ENCODE measurements at places on chromosomes 5 and 9. TPM values are rescaled to one million over a fixed set of nuclear protein-coding genes. Genes with fewer than 3 reads are reported as not detected.

DNA sequence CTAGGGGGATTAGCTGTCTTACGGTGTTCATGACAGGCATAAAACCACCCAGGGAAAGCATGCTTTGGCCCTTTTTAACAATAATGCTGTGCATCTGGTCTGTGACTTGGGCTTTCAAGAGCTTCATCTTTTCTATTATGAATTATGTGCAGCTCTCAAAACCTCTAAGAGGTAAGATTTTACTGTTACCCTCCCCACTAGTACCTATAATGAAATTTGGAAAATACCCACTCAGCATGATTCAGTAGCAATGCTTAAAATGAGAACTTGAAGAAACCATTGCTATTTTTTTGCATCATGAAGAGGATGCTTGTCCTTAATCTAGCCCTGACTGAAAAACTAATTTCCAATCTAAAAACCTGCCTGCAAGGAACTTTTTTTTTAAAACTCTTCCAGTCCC, 5.8 kb upstream of the LHFPL2 start:
- H3K27me3 ChIP-seq, result no peaks in the 10 kb centered on the region
- DNase-seq, result no peak
- H3K4me1 ChIP-seq, result peaks cover 41% of the 10 kb centered on the region
- H3K27ac ChIP-seq, result peak overlapping the region; percentile 56

DNA sequence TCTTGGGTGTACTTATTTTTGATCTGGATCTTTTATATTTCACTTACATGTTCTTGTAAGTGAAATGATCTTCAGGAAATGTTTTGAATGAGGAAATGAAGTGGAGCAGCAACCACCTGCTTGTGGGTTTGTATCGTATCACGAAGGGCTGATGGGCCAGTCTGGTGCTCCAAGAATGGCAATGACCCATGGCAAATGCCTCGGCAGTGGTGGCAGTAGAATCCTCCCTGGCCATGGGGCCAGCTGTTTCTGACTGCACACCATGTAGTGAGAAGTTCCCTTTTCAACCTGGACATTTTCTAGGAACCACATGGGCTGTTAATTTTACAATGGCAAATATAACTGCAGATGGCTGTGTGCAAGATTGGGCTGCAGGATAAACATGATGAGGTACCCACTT, 29.9 kb downstream of the MAT2B start:
- peaks cover 37% of the 10 kb centered on the region for H3K27me3 ChIP-seq
- H3K4me3 ChIP-seq, result no peak overlapping the region
- H3K27ac ChIP-seq, result no peak overlapping the region
- no peak for DNase-seq
- no peaks in the 10 kb centered on the region for H3K36me3 ChIP-seq

- no peak overlapping the region for H3K27ac ChIP-seq
- DNase-seq, result no peak
- H3K4me3 ChIP-seq, result no peak overlapping the region
Observed at GRCh38 chr5:143350751-143351602, 52.5 kb downstream of the NR3C1 start.

- peak overlapping the region; percentile 96 for H3K27ac ChIP-seq
- H3K4me3 ChIP-seq, result no peak overlapping the region
- H3K36me3 ChIP-seq, result peaks cover 13% of the 10 kb centered on the region
- no peak for DNase-seq
- H3K27me3 ChIP-seq, result no peaks in the 10 kb centered on the region
- peaks cover 49% of the 10 kb centered on the region for H3K4me1 ChIP-seq
Observed at GRCh38 chr9:91858213-91859030, 91.6 kb downstream of the ROR2 start.

The ADAMTSL1 gene
- 45.2 TPM for total RNA-seq

The DMRT1 gene
- total RNA-seq, result 0.16 TPM

DNA sequence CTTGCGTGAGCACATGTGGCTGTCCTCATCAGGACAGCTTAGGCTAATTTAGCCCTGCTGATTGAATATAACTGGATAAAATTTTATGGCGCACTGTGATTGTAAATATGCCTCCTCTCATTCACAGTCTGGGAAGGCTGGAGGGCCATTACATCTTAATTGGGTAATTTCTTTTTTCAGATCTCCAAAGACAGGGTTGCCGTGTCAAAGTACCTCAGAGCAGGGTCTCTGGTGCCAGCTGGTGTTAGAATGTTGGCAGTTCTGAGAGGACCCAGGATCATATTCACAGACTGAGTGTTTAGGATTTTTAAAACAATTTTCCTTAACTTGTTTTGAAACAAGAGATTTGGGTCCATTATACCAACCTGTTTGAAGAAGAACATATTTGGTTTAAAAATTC, 455.7 kb upstream of the TLE4 start:
- H3K4me3 ChIP-seq, result no peak overlapping the region
- peaks cover 25% of the 10 kb centered on the region for H3K27me3 ChIP-seq
- H3K4me1 ChIP-seq, result peaks cover 10% of the 10 kb centered on the region
- DNase-seq, result no peak
- H3K36me3 ChIP-seq, result no peaks in the 10 kb centered on the region

The SLCO6A1 gene
- total RNA-seq, result 6.2 TPM

The NOXA1 gene
- 19.9 TPM for total RNA-seq

- H3K4me3 ChIP-seq, result no peak overlapping the region
- H3K36me3 ChIP-seq, result no peaks in the 10 kb centered on the region
- DNase-seq, result no peak
Observed at GRCh38 chr9:30196941-30197340, 2187.5 kb upstream of the ACO1 start.

GRCh38 chr9:120184266-120184665, 395.7 kb downstream of the CDK5RAP2 start:
- H3K27ac ChIP-seq, result no peak overlapping the region
- no peak overlapping the region for H3K4me3 ChIP-seq
- no peaks in the 10 kb centered on the region for H3K36me3 ChIP-seq

The ARHGEF37 gene
- total RNA-seq, result 9.1 TPM

DNA sequence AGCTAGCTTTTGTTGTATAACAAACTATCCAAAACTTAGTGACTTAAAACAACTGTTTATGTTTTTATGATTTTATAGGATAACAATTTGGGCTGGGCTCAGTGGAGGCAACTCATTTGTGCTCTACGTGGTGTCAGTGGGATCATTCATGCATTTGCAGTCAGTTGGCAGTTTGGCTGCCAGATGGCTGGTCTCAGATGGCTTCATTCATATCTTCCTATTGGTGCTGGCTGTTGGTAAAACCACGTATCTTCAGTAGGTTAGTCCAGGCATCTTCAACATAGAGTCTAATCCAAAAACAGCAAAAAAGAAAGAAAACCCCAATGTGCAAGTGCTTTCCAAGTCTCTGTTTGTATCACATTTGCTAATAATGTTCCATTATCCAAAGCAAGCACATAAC, 51.7 kb upstream of the RIC1 start:
- no peak overlapping the region for H3K27ac ChIP-seq
- H3K4me1 ChIP-seq, result no peaks in the 10 kb centered on the region
- H3K4me3 ChIP-seq, result no peak overlapping the region
- DNase-seq, result no peak

- H3K36me3 ChIP-seq, result no peaks in the 10 kb centered on the region
- peak overlapping the region; percentile 92 for H3K4me3 ChIP-seq
- peaks cover 57% of the 10 kb centered on the region for H3K4me1 ChIP-seq
- no peaks in the 10 kb centered on the region for H3K27me3 ChIP-seq
- DNase-seq, result no peak
Observed at GRCh38 chr5:24642022-24642421, 2.8 kb downstream of the CDH10 start.

The KLHL3 gene
- 12.7 TPM for total RNA-seq

The SLC12A2 gene
- 24.6 TPM for total RNA-seq

The CARTPT gene
- not detected for total RNA-seq

The APC gene
- total RNA-seq, result 53.7 TPM

DNA sequence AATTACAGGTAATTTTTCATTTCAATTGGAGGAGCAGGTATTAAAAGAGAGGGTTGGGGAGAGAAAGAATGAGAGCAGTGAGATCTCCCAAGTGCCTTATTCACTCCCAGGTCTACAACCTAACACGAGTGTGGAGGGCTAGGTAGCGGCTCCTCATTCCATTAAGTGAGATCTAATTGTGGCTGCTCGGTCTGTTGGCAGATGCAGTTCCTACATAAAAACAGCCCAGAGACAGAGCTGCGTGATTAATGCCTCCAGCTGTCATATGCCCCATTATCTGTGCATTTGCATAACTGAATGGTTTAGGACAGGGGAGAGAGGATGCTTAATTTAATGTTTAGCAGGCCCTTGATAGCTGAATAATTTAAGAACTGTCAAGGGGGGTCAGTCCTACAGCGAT, 100.5 kb downstream of the PSAT1 start:
- H3K27me3 ChIP-seq, result peaks cover 9% of the 10 kb centered on the region
- H3K4me3 ChIP-seq, result no peak overlapping the region
- no peak for DNase-seq
- peaks cover 10% of the 10 kb centered on the region for H3K4me1 ChIP-seq

DNA sequence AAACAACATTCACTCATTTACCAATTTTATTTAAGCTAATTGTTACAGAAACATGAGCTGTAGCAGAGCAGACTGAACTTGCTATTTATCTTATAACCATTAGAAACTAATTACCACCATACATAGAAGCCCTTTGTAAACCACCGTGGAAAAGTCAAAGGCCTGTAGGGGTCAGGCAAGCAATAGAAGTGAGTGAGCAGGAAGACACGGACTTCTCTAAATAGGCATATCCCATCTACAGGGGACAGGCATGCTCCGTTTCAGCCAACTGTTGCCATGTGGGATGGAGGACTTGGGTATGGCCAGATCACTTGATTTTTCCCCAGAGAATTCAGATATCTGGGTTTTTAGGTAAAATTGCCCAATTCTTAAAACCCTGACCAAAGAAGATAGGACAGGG, 44.8 kb downstream of the PRRC1 start:
- peaks cover 5% of the 10 kb centered on the region for H3K36me3 ChIP-seq
- peaks cover 8% of the 10 kb centered on the region for H3K27me3 ChIP-seq
- H3K4me3 ChIP-seq, result no peak overlapping the region
- H3K4me1 ChIP-seq, result peaks cover 2% of the 10 kb centered on the region
- no peak for DNase-seq

DNA sequence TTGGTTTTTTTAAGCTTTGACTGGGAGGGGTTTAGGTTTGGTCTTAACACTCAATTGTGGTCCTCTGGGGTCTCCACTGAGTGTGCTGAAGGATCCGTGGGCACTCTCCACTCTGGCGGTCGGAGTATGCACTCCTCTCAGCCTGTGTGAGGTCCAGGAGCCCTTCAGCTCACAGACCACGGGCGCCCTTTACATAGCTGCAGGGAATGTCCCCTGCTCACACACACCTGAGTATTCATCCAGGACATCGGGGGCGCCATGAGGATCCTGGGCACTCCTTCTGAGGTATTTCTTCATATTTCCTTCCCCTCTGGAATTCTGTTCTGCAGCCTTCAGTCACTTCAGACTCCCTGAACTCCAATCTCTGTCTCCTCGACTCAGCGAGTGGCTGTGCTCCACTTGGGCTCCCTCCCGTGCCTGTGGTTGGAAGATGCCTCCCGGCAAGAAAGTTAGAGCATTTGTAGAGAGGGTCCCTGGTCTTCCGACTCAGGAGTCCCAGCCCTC, 12.5 kb downstream of the TRIP13 start:
- no peaks in the 10 kb centered on the region for H3K27me3 ChIP-seq
- H3K27ac ChIP-seq, result no peak overlapping the region
- no peak overlapping the region for H3K4me3 ChIP-seq
- no peaks in the 10 kb centered on the region for H3K4me1 ChIP-seq
- H3K36me3 ChIP-seq, result peaks cover 7% of the 10 kb centered on the region
- DNase-seq, result no peak

The CYLC2 gene
- not detected for total RNA-seq

GRCh38 chr5:4252385-4252784, 656.8 kb downstream of the IRX1 start:
- H3K27ac ChIP-seq, result peak overlapping the region; percentile 72
- DNase-seq, result no peak
- no peaks in the 10 kb centered on the region for H3K36me3 ChIP-seq
- no peaks in the 10 kb centered on the region for H3K27me3 ChIP-seq
- peaks cover 42% of the 10 kb centered on the region for H3K4me1 ChIP-seq

DNA sequence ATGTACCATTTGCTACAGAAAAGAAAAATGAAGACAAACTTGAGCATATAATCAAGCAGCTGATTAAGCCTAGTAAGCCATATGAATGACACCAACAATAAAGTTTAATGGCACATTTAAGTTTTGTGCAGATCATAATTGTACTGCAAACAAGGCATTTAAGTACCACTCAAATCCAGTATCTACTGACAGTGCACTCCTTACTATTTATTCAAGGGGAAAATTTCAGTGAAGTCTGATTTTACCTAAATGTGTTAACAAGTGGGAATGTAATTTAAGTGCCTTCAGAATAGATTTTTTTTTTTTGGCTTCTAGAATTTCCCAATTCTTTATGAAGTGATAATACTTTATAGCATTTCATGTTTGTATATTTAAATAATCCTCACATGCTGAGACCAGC, 341.0 kb upstream of the POU5F2 start:
- no peaks in the 10 kb centered on the region for H3K4me1 ChIP-seq
- DNase-seq, result no peak
- no peak overlapping the region for H3K27ac ChIP-seq

The SIGMAR1 gene
- total RNA-seq, result 59.9 TPM

DNA sequence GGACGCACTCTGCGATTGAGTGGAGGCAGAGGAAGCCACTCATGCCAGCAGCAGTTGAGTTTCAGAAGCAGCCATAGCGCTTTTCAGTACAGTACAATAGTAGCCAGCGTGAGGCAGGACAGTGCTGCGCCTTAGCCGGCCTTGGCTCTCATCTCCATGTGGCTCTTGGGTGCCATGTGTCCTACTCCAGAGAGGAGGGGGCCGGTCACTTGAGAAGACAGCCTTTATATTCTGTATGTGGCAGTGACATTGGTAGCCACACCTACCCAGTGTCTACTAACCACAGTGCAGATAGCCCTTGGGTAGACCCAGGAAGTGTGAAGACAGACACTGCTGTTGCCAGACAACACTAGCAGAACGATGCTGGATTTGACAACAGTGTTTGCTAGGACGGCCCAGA, 42.3 kb downstream of the FAM78A start:
- DNase-seq, result no peak
- H3K36me3 ChIP-seq, result peaks cover 33% of the 10 kb centered on the region
- no peak overlapping the region for H3K4me3 ChIP-seq
- peaks cover 11% of the 10 kb centered on the region for H3K4me1 ChIP-seq
- H3K27me3 ChIP-seq, result no peaks in the 10 kb centered on the region
- H3K27ac ChIP-seq, result no peak overlapping the region

The RNF180 gene
- 10.0 TPM for total RNA-seq

- peaks cover 33% of the 10 kb centered on the region for H3K27me3 ChIP-seq
- no peak for DNase-seq
- no peaks in the 10 kb centered on the region for H3K36me3 ChIP-seq
- no peak overlapping the region for H3K4me3 ChIP-seq
- H3K4me1 ChIP-seq, result peaks cover 8% of the 10 kb centered on the region
Observed at GRCh38 chr5:169648725-169649310, 11.7 kb downstream of the DOCK2 start.

- no peak overlapping the region for H3K4me3 ChIP-seq
- DNase-seq, result no peak
- H3K27me3 ChIP-seq, result no peaks in the 10 kb centered on the region
- no peaks in the 10 kb centered on the region for H3K36me3 ChIP-seq
- H3K4me1 ChIP-seq, result peaks cover 3% of the 10 kb centered on the region
- no peak overlapping the region for H3K27ac ChIP-seq
Observed at GRCh38 chr9:88303721-88304451, 84.4 kb upstream of the SPIN1 start.
